ENCODE measurements at places on chromosomes 5 and 9.

DNA sequence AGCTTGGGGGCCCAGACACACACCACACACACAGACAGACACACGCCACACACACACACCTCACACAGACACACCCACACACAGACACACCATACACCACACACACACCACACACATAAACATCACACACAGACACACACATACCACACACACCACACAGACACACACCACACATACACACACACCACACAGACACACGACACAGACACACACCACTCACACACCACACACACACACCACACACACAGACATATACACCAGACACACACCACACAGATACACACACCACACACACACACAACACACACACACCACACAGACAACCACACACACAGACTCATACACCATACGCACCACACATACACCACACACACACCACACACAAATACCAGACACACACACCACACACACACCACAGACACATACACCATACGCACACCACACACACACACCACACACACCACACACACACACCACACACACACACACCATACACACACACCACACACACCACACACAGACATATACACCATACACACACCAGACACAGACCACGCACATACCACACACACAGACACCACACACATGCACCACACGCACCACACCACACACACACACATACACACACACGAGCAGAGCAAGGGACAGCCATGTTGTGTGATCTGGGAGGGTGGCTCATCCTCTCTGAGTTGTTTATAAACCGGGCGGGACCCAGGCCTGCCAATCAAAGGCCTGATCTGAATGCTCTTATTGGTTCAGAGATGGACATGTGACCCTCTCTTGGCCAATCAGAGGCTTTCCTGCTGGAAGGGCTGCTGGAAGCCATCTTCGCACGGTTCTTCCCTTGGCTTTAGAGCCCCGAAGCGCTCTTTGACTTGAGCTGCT is 148.3 kb downstream of the GAPVD1 start:
- DNase-seq: peak; percentile 63

- DNase-seq: no peak
Observed at GRCh38 chr9:95502248-95502647, 14.5 kb downstream of the PTCH1 start.

DNA sequence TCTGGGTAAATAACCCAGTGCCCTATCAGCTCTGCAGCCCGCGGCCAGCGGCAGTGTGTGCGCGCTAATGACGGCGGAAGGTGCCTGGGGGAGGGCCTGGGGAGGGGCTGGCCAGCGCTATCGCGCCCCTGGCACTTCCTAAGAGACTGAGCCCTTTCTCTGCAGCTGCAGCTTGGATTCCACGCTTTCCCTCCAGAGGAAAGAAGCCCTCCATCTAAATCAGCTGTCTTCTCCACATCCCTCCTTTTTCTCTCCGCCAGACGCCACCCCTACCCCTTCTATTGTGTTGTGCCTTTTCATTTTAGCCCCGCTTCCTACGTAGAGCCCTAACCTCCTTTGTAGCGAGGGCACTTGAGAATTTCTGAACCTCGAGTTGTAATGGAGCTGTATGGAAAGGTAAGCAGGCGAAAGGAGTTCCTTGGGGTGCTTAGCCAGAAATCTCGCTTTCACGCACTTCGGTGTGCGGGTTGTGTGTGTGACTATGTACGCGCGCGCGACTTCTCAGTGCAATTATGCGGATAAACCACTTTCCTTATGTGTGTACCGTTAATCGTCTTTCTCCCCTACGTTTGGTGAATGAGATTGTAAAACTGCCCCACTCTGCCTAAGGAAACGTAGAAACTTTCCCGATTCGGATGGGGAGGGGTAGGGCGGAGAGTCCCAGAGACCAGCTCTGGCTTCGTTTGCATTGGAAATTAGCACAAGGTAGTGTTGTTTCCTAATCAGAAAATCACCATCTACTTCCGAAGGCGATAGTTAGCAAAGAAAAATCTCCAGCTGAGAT is 664 bp upstream of the RAB3C start:
- no peak for DNase-seq

DNA sequence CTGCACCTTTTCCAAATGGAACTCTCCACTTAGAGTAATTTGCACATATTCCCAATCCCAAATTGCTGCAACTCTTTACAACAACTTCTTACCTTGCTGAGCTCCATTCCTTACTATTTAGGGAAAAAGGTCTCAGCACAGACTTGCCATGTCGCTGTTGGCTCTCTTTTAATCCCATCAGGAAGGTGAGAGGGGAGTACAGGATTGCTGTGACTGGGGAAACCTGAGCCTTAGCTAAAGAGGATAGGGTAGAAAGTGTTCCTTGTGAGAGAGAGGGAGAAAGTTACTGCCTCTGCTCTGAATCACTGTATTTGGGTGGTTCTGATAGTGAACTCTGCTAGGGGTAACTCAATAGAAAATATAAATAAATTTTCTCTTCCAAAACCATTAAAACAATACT is 43.7 kb upstream of the GABRA1 start:
- DNase-seq: no peak

DNA sequence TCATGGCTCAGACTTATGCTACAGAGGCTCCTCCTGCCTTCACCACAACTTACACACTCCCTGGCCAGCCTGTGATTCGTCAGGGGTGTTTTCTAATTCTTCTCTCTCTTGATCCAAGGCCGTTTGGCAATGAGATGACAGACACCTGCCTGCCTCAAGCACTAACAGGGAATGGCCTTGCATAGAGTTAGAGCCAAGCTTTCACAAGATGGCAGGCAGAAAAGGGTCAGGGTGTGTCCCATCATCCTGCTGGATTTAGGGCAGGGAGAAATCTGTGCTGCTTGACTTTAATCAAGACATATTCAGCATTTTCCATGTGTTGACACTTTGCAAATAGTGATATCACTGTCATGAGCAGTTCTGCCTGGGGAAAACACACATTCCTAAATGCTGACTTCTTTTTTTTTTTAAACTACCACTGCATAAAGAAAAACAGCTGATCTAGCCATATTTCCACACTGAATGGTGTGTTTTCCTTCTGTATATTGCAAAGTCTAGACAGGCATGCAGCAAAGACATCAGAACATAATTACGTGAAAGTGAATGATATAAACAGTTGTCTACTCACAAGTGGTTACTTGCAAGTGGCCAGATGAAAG is 95.0 kb upstream of the SLC25A48 start:
- DNase-seq: no peak

DNA sequence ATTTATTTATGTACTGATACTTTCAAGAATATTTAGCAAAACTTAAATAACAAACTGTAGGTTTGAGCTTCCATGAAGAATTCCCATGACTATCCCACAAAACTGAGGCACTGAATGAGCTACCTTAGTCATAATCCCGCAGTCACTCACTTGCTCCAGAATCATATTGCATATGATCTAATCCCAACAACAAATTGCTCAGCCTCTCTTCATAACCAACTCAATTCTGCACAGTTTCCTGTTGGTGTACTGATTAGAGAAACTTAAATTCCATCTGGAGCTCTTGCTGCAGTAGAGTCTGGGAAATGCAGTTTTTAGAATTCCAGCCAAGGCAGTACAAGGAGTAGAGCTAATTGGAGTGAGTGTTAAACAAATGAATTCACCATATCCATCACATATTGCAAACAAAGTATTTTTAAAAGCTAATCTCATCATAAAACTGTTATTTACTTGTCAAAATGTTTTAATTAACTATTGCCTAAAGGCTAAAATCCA is 35.7 kb upstream of the CDH18 start:
- no peak for DNase-seq

GRCh38 chr9:119556129-119556875 is 187.1 kb upstream of the BRINP1 start:
- peak; percentile 59 for DNase-seq

GRCh38 chr9:131320031-131320685 is 30.6 kb downstream of the PLPP7 start:
- no peak for DNase-seq

DNA sequence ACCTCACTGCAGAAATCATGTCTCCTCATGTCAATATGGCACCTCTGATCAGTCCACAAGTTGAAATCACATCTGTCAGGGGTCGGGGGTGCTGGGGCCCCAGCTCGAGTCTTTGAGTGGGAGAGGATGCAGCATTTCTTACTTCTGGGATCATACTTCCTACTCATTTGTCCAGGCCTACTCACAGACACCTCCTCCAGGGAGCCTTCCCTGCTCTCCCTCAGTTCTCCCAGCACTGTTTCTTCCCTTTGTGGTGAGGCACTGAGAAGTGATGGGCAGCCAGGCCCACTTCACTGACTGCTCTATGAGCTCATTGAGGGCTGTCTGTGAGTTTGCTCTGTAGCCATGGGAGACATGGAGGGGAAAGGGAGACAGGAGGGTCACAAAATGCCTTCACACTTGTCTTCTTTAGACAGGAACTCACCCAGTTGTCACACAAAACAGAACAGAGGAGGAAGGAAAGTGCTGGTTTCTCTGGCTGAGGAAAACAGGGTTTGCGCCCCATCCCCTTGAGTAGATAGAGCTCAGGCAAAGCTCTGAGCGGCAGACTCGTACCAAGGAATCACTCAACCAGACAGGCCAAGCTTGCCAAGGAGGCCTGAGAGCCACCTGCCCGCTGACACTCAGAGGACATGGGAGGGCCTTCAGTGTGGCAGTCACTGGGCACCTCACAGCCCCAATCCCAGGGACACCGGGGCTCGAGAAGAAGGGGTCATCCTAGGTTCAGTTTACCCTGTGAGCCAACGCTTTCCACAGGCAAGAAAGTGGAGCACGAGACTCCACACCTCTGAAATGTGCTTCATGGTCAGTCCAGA is 152.9 kb downstream of the GABBR2 start:
- no peak for DNase-seq

DNA sequence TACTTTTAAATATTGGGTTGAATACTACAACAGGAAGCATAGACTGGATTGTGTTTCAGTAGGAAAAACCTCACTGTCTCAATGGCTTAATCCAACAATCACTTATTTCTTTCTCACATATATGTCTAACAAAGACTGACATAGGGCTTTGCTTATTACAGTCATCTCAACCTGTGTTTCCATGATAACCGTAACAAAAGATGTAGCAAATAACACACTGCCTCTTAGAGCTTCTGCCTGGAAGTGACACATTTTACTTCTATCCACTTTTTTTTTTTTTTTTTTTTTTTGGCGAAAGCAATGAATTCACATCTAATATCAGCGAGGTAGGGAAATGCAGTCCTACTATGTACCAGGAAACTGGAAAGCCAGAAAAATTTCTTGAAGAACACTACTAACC is 204.9 kb upstream of the CDKN2B start:
- no peak for DNase-seq

- peak; percentile 91 for DNase-seq
Observed at GRCh38 chr5:43019614-43020398, 20.3 kb downstream of the ANXA2R start.

DNA sequence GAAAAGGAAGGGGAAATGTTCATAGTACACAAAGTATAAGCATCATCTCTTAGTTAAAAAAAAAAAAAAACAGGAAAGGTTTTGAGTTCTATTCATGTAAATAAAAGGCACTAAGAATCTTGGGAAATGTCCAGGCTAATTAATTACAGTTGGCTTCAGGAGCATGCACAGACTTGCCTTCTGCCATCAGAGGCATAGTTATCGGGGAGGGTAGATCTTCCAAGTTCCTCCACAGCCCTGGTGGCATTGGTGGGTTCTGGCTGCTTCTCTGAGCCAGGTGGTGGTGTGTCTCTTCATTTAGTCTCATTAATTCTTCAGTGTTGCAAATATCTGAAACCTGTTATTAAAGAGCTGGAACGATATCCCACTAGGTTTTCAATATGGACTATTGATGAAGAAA is 85.2 kb downstream of the TMEM252 start:
- no peak for DNase-seq

DNA sequence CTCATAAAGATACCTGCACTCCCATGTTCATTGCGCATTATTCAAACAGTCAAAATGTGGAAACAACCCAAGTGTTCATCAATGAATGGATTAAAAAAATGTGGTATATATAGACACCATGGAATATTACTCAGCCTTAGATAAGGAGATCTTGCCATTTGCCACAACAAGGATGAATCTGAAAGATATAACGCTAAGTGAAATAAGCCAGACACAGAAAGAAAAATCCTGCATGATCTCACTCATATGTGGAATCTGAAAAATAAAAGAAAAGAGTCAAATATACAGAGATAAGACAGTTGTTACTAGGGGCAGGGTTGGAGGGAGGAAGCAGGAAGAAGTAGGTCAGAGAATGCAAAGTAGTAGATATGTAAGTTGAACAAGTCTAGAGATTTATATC is 17.6 kb upstream of the SLIT3 start:
- DNase-seq: no peak

DNA sequence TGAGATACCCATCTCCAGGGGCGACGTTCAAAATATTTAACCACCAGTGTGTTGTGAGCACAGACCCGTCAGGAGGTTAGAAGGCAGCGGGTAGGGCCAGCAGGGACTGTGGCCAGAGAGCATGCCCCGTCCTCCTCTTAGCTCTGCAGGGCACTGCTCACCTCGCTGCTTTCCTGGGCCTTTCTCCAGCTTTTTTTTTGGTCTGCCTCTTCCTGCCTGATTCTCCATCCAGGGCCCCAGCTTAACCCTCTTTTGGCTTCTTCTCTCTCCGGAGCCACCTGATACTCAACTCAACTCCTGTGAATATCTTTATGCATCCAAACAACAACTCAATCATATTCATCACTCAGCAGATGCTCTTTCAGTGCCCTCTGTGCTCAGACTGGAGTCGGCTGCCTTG is 44.0 kb downstream of the TMOD1 start:
- no peak for DNase-seq

GRCh38 chr5:18712936-18713485 is 1078.8 kb downstream of the TAF11L14 start:
- DNase-seq: no peak

- DNase-seq: no peak
Observed at GRCh38 chr5:34013547-34013946, 5.7 kb upstream of the AMACR start.

DNA sequence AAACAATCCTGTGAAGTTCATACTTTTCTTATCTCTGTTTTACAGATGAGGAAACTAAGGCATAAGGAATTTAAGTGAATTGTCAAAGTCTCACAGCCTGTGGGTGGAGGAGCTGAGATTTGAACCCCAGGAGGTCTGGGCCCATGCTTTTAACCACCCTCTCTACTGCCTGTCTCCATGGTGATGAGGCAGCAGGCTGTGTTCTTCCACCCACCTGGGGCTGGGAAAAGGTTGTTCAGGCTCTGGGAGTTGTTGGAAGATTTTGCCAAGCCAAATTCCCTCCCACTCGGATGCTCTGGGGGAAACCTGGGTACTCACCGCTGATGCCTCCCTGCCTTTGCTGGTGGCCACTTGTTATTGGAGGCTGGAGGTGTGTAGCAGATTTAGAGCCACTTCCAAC is 18.3 kb upstream of the SYNPO start:
- DNase-seq: no peak

- no peak for DNase-seq
Observed at GRCh38 chr9:128022886-128023285, 42.1 kb upstream of the EEIG1 start.

Data from natural killer cell treated with Interleukin-12 subunit alpha and Interleukin-12 subunit beta and Interleukin-15 and Interleukin-18, amount 100 ng/mL, for 72 hours (primary cell).